ENCODE measurements at places on chromosomes 7 and 10. TPM values are rescaled to one million over a fixed set of nuclear protein-coding genes. Genes with fewer than 3 reads are reported as not detected.

DNA sequence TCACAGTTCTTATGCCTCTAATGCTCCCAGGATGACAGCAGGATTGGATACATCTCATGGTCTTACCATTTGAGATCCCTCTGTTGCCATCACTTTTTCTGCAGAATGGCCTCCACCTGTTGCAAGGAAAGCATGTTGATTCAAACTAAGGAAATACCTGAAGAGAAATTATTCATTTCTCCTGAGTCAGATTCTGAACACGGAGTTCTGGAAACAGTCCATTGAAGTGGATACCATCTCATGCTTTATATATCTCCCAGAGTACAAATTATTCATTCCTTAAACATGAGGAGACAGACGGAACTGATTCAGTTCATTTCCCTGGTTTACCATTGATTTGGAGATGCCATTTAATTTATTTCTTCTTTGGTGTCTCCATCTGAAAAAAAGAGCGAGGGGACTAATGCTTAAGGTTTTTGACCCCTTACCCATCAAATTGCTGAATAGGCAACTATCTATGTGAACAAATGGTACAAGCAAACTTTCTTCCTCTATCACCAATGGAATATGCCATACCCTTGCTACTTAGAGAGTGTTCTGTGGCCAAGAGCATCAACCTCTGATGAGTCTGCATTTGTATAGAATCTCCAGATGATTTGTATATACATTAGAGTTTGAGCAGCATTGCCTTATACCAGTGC lies 305.0 kb upstream of the LRGUK start:
- DNase-seq = no peak

- no peak for DNase-seq
Observed at GRCh38 chr10:82150123-82150900, 275.3 kb downstream of the NRG3 start.

DNA sequence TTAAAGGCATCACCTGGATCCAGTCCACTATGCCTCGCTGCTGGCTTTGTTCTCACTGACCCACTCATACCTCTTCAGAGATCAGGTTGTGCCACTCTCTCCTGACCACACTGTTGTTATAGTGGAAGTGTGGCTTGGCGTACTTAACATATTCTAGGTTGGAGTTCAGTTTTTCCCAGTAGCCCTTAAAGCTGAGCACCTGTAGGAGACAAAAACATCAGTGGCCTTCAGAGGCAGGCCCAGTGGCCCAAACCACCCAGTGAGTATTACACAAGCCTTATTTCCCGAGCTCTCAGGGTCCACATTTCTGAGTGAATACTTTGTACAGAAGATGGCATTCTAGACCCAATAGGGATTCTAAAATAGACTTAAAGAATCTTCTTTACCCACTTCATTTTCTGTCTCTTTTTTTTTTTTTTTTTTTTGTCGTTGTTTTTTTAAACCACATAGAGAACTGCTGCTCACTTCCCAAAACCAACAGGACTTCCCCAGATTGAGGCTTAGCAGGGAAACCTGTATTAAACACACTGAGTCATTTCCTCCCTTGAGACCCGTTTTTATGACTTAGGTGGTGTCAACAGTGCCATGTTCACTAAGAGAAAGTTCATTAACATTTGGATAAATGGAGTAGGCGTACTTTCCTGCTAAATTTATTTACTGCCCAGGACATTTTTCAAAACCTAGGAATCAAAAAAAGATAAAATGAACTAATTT lies 85.8 kb downstream of the GSAP start:
- DNase-seq = no peak

DNA sequence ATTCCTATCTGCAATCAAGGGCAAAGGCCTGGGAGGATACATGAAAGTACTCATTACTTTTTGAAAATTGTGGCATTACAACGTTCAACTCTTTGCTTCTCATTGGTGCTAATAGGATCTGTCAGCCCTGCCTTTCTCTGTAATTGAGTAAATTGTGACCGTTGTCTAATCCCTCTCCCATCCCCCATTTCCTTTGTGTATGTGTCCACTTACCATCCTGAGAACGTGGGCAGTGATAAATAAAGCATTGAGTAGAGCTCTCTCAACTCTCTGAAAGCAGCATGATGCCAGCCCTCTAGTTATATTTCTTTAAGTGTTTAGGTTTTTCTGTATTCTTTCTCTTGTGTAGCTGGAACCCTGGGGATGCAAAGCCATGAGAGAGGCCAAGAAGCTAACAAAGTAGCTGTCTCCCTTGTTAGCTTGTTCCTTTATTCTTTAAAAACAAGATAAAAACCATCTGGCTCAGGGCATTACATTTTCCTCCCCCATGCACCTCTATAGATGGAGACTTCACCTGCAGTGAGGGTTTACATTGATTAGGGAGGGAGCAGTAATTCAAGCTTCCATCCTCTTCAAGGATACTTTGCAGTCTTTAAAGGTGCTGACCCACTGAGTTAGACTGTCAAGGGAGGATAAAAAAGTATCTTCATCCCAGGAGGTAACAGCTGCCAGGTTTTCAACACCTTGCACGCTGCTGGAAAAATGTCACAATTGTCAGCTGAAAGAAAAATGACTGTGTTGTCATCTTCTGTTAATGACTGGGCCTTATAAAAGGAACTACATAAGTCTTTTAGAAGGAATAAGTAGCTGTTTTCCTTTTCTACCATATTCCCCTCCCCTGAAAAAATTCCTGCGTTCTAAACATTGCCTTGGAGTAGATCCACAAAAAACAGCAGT lies 112.3 kb downstream of the BTRC start:
- no peak for DNase-seq

GRCh38 chr7:112266595-112267270 lies 60.2 kb downstream of the ZNF277 start:
- no peak for DNase-seq

GRCh38 chr7:25820432-25821040 lies 331.5 kb upstream of the NFE2L3 start:
- no peak for DNase-seq

GRCh38 chr7:41816111-41816510 lies 113.2 kb upstream of the INHBA start:
- no peak for DNase-seq

- no peak for DNase-seq
Observed at GRCh38 chr10:96850113-96850512, 18.0 kb downstream of the LCOR start.

GRCh38 chr10:2979306-2979705 lies 88.0 kb upstream of the PFKP start:
- DNase-seq = no peak

Gene CTNNA3
- 198 TPM for total RNA-seq

Gene HECW1
- total RNA-seq = not detected

Gene CXCL12
- 121 TPM for total RNA-seq

Gene TWIST1
- 1.2 TPM for total RNA-seq

Gene GNG11
- 14.3 TPM for total RNA-seq
